ENCODE measurements at places on chromosomes 16 and 17.

DNA sequence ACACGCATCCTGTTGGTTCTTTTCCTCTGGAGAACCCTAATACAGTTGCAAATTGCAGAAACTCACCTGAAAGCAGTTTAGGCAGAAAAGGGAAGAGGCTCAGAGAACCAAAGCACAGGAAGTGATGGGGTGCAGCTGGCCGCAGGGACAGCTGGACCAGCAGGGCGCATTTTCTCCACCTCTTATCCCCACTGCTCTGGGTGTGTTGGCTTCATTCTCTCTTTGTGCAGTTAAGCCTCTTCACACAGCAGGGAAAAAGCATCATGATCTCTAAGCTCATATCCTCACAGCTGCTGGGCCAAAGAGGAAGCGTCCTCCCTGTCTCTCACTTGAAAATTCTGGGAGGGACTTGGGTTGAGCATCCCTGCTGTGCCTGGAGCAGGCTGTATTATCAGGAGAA, 20.0 kb upstream of the LRRC75A start:
- no peak for DNase-seq

- DNase-seq = no peak
Observed at GRCh38 chr17:68228817-68229570, 18.8 kb upstream of the AMZ2 start.

GRCh38 chr16:30760577-30761426, 1.1 kb downstream of the CFAP119 start:
- DNase-seq = no peak

DNA sequence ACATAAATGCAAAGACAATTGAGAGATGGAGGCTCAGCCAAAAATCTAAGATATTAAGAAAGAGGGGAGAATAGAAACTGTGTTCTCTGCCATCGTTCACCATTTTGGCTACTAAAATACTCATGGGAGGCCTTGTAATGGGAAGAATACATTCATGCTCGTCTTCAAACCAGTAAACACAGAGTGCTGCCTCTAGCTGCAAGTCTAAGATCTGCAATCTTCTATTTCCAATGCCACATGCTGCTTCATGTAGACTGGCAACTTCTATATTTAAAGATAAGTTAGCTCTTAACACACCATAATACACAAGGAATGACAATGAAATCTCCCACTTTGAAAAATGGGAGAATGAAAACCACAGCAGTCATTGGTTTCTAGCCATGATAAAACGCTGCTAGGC, 387.3 kb downstream of the HS3ST3B1 start:
- no peak for DNase-seq

- no peak for DNase-seq
Observed at GRCh38 chr17:40577611-40578065, 12.4 kb upstream of the CCR7 start.

DNA sequence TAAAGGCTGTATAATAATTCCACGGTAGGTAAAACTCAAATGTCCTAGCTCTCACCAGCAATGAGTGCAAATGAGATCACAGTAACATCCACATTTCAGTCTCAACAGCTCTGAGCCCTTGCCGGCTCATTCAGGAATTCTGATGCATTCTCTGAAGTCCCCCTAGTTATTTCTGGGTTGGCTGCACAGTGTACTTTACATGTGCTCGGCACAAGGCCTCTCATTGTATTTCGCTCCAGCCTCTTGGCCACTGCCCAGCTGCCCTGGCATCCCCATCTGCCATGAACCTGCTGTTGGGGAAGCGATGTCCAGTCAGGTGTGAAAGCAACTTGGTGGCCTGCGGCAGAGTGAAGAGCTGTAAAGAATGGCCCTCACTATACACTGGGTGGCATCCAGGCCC, 14.3 kb downstream of the PRCD start:
- no peak for DNase-seq

DNA sequence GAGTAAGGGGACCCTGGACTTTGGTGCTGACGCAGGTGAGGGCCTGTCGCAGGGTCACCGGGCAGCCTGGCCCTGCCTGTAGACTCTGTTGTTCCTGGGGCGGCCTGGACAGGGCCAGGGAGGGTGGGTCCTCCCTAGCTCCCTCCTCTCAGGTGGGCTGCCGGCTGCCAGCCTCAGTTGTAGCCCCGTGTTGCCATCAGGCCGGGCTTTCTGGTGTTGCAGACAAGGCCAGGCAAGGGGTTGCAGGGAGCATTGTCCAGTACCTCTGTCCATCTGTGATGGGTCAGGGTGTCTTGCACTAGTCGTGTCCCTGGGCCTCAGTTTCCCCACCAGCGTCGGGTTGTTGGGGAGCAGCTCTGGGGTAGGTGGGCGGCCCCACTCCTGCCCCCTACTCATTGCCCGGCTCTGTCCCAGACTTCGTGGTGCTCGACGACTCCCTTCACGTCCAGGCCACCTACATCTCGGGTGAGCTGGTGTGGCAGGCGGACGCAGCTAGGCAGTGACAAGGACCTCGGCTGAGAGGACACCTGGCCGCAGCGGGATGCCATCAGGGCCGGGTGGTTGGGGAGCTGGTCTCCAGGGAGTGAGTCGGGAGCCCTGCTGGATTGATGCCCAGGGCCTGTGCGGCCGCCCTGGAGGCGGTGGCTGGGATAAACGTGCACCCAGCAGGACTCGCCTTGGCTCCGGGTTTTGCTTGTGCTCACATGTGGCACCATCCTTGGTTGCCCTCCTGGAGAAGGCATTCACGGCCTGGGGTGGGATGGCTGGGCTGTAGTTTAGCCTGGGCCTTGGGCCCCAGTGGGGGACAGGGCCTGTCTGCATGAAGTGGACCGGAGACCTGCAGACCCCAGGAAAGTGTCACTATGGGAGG, 1.9 kb downstream of the CEMP1 start:
- no peak for DNase-seq

GRCh38 chr17:56918916-56919315, 5.1 kb upstream of the TRIM25 start:
- DNase-seq = no peak

GRCh38 chr16:84631886-84632285, 14.0 kb upstream of the COTL1 start:
- DNase-seq = no peak

DNA sequence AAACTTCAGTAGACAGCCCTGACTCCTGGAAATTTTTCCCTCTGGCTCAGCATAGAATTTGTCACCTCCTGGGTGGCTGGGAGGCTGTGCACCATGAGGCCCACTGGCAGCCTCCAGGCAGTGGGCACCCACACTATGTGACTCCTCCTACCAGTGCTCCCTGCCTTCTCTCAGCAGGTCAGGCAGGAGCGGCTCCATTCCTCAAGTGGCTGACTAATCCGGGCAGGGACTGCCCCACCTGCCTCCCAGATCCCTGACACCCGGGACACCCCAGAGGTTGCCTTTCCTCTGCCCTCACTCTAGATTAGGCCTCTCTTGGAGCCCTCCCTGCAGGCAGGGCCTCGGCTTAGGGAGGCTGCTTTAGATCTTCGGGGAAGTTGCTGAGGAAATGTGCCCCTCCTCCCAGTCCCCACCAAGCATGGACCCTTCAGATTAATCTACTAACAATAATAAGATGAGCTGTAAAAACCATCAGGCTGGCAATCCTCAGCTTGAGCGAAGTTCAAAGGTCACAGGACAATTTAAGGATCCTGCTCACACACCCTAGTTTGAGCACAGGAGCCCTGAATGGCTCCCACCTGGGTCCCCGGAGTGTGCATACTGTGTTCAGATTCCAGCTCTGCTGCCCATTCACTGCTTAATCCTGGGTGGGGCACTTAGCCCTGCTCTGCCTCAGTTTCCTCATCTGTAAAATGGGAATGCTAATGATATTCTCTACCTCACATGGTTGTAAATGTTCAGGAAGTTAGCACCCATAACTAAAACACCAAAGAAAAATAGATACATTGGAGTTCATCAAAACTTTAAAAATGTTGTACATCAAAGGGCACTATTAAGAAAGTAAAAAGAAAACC, 10.0 kb upstream of the MYCBPAP start:
- DNase-seq = no peak

- no peak for DNase-seq
Observed at GRCh38 chr17:39104046-39104445, 47.4 kb downstream of the PLXDC1 start.

DNA sequence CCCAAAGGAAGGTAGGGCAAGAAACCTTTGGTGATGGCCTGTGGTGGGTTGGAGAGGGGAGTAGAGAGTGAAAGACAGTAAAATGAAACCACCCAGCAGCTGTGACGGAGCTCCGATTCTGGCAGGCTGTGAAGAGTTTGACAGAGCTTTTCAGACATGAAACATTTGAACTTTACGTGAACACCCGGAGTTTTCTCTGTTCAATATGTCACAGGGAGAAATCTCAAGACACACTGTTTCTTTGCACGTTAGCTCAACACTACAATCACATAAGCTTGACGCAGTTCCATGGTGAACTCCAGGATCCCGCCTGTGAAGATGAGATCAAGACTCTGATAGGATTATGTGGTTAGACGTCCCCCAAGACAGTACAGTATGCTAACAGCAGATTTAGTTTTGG, 79.6 kb upstream of the CDH11 start:
- DNase-seq = no peak

DNA sequence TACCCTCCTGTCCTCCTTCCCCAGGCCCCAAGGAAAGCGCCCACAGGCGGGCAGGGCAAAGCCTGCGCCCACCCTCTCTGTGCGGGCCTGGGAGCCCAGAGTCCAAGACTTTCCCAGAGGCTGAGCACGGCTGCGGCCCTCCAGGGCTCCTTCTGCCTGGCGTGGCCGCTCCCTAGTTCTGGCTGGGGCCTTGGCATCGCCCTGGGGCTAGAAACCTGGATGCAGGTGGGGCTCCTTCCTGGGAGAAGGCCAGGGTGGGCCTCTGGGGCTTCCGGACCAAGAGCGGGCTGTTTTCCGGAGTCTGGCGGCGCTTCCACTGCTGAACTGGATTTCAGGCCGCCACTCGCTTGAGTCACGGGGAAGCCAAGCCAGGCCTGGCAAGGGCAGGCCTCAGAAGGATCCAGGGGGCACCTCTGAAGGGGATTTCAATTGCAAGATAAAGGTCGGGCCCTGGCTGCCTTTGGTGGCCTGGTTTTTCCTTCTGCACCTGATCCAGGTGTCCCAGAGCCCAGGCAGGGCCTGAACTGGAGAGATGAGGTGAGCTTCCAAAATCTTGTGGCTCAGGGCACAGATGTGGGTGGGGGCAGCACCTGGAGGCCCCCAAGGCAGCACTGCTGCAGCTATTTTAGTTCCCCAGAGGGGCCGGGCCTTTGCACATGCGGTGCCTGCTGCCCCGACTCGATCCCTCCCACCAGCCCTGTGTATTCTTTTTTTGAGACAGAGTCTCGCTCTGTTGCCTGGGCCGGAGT, 227.4 kb downstream of the MRTFB start:
- no peak for DNase-seq

GRCh38 chr17:68697850-68698361, 96.7 kb upstream of the FAM20A start:
- DNase-seq = no peak

GRCh38 chr17:10523064-10523463, 4.7 kb upstream of the MYH1 start:
- no peak for DNase-seq

- no peak for DNase-seq
Observed at GRCh38 chr16:4893103-4893862, 43.7 kb downstream of the PPL start.

DNA sequence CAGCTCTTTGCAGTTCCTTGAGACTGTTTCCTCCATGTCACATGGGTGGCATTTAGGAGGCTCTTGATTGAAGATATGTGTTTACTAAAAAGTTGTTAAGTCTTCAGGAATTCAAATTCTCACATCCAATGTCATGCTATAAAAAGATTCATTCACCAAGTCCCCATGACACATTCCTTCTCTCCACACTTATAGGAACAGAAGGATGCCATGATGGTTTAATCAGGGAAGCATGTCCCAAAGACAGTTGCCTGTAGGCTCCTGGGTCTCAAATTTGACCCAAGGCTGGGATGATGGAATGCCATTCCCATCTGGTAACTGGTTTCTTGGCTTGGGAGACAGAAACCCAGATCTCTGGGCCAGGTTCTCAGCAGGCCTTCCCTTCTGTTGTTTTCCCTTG, 140.6 kb upstream of the SOX9 start:
- no peak for DNase-seq

- DNase-seq = no peak
Observed at GRCh38 chr17:27360507-27360906, 66.6 kb downstream of the WSB1 start.
